Smooth muscle cell of bladder (primary cell): ENCODE measurements at places on chromosomes 12 and 14. TPM values are rescaled to one million over a fixed set of nuclear protein-coding genes. Genes with fewer than 3 reads are reported as not detected.

Gene PTCSC3
- not detected in 2 replicates for total RNA-seq

Gene MGP
- 8.0 and 15.5 TPM in 2 replicates for total RNA-seq

Gene KCNA5
- not detected in 2 replicates for total RNA-seq

Gene ZNF891
- 0.71 and 0.92 TPM in 2 replicates for total RNA-seq

Gene TMPO
- 24.5 and 25.1 TPM in 2 replicates for total RNA-seq

Gene GLIPR1L1
- total RNA-seq = not detected in 2 replicates

Gene EXOC5
- total RNA-seq = 27.7 and 45.9 TPM in 2 replicates

Gene PIK3C2G
- not detected in 2 replicates for total RNA-seq

Gene ARF3
- 25.3 and 27.6 TPM in 2 replicates for total RNA-seq

Gene PCED1B
- 0.57 and 1.3 TPM in 2 replicates for total RNA-seq

Gene KRT6C
- not detected in 2 replicates for total RNA-seq

Gene MMP19
- total RNA-seq = 5.9 and 6.1 TPM in 2 replicates

Gene ALDH1L2
- 44.7 and 44.8 TPM in 2 replicates for total RNA-seq

Gene INHBC
- not detected in 2 replicates for total RNA-seq

Gene EIF2S3B
- 0.92 and 16.2 TPM in 2 replicates for total RNA-seq

Gene KRT81
- under 0.01 and 0.28 TPM in 2 replicates for total RNA-seq

Gene ESR2
- total RNA-seq = under 0.01 and 0.09 TPM in 2 replicates

Gene P2RX2
- not detected in 2 replicates for total RNA-seq

Gene TRIM9
- under 0.01 and 0.18 TPM in 2 replicates for total RNA-seq

Gene CABP1
- 2.0 and 2.1 TPM in 2 replicates for total RNA-seq
